ENCODE measurements at places on chromosomes 13 and 19. TPM values are rescaled to one million over a fixed set of nuclear protein-coding genes. Genes with fewer than 3 reads are reported as not detected.

The ZNF69 gene
- total RNA-seq, result 28.1 TPM

The NCLN gene
- 48.6 TPM for total RNA-seq

The CYP4F8 gene
- total RNA-seq, result 67.3 TPM

The PLVAP gene
- 33.5 TPM for total RNA-seq

The CD320 gene
- 50.8 TPM for total RNA-seq

The SERTM1 gene
- 0.36 TPM for total RNA-seq

The ZNF541 gene
- 13.9 TPM for total RNA-seq

The KCNN4 gene
- 65.1 TPM for total RNA-seq

The C19orf67 gene
- 0.97 TPM for total RNA-seq

The NLRP5 gene
- not detected for total RNA-seq

The DLL3 gene
- total RNA-seq, result 6.3 TPM

The SULT2B1 gene
- 43.0 TPM for total RNA-seq

The SACS gene
- total RNA-seq, result 7.8 TPM

The PTPRH gene
- total RNA-seq, result not detected

The FFAR3 gene
- total RNA-seq, result 1.6 TPM

The CIC gene
- total RNA-seq, result 145 TPM

The IGFLR1 gene
- 16.1 TPM for total RNA-seq

The APLP1 gene
- total RNA-seq, result 3.6 TPM

The ZNF546 gene
- total RNA-seq, result 4.6 TPM

All from prostate gland (tissue), 2 donors.